Omental fat pad (tissue), 4 donors: ENCODE measurements at places on chromosomes 16 and 17. TPM values are rescaled to one million over a fixed set of nuclear protein-coding genes. Genes with fewer than 3 reads are reported as not detected.

- no peak for DNase-seq
These were observed 1.9 kb upstream of the CASKIN1 start for GRCh38 chr16:2198283-2198682.

Gene INTS2
- total RNA-seq = 10.2 TPM

DNA sequence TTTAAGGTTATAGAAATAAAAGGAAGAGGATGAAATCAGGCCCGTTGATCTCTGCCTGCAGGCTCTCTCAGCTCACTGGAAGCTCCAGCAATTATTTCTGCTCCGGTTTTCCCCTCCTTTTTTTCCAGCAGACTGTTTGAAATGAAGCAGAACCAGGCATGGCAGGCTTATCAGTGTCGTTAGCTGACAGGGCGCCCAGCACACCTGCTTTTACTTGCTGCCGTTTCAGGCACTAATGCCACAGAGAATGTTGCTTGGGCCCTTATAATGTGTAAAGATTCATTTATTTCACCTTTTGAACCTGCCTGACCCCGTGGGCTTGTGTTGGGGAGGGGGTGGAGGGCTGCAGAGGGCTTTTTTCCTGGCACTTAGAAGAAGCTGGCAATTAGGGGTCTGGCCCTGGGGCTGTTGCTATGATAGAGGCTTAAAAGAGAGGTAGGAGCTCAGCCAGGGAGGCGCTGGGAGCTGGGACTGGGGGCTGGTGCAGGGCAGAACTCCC is 108.1 kb downstream of the IRX3 start:
- DNase-seq = no peak

Gene TBC1D3C
- 0.79 TPM for total RNA-seq

- no peak for DNase-seq
These were observed 53.4 kb downstream of the HSD17B2 start for GRCh38 chr16:82088483-82088882.

- DNase-seq = no peak
These were observed 29.6 kb downstream of the RGS9 start for GRCh38 chr17:65166787-65167186.

GRCh38 chr16:19700319-19700781 is 17.7 kb downstream of the KNOP1 start:
- DNase-seq = no peak

- DNase-seq = no peak
These were observed 240.1 kb downstream of the GSG1L start for GRCh38 chr16:27823421-27823820.

DNA sequence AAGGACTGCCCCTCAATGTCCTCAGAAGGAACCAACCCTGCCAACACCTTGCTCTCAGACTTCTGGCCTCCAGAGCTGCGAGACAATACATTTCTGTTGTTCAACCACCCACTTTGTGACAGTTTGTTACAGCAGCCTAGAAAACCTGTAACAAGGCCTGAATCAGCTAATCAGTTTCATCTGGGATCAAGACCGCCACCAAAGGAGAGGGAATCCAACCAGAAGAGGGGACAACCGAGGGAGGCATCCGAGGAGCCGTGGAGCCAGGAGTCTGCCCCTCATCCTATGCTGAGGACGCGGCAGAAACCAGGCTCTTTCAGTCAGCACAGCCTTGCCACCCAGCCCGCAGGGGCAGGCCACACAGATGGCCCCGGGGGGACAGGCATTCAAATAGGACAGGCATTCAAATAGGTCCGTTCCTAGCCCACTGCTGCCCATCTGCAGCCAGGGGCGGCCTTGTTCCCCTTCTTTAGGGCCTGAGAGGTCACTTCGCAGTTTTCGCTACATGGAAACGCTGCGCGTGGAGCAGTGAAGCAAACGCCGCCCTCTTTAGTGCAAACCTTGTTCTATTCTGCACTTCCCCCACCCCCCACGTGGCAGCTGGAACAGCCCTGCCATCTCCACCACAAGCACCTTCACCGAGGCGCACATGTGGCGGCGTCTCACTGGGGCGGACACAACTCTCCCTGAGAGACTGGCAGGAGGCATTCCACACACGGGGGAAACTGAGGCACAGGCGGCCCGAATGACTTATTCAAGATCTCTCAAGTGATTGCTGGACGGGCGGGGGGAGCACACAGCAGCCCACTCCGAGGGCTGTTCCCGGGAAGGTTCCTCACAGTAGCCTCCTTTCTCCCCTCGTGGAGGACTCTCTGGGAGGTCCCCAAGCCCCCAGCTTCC is 26.7 kb downstream of the FA2H start:
- no peak for DNase-seq

DNA sequence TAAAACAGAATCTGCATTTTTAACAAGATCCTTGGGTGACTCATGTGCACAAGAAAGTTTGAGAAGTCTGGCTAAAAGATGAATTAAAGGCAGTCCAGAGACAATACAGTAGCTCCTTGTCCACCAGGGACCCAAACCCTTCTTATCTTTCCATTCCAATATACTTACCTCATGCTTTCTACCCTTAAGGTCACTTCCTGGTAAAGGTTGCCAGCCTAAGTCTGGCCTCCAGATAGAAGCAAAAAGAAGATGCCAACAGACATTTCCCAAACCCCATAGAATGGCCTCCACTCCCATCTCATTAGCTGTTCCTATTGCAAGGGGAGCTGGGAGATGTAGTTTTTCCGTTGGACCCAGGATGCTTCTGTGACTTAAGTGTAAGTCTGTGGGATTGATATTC is 101.4 kb upstream of the XYLT1 start:
- DNase-seq = no peak

- DNase-seq = no peak
These were observed 292.8 kb downstream of the SEC14L1 start for GRCh38 chr17:77433385-77434135.

Gene OTOA
- 1.1 TPM for total RNA-seq

Gene KRT33B
- not detected for total RNA-seq

DNA sequence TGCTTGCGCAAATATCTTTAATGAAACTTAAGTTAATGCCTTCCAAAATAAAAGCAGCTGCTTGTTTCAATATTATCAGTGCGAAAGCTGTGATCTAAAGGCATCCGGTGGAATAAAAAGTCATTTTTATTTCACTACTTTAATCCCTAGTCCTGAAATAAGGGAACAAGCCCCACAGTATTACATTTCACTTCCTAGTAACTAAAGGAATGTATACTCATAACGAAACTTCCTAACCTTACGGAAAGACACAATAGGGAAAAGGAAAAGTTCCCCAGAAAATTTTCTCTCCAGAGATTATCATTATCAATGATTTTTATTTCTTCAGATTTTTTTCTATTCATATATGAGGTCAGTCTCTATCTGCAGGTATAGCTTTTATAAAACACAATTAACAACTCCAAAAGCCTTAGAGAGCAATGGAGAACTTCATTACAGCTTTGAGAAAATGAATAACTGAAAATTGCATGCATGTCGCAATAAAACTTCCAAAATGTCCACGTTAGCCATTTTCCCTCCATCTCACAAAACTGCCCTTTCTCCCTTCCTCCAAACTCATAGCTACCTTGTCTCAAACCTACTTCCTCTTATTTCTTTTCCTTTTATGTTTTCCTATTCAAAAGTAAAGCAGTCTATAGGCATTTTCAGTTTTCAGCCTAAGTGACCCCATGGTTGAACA is 154.3 kb upstream of the MED13 start:
- no peak for DNase-seq

DNA sequence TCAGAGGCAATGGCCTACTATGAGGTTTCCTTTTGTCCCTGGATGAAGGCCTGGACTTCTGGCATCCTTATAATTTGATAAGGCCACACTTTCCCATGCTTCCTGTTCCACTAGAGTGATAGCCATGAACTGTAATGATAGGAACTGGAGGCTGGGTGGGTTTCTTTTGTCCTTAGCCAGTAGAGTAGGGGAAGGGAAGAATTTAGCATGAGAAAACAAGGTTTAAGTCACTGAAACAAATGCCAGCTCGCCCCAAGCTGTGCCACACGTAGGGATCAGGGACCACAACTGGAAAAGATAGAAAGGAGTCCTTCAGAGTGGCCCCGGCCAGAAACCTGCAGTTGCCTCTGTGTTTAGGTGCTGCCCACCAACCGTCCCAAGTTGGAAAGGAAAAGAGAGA is 80.9 kb upstream of the C17orf78 start:
- no peak for DNase-seq

Gene RNF43
- not detected for total RNA-seq

Gene SUMO2
- 62.9 TPM for total RNA-seq

DNA sequence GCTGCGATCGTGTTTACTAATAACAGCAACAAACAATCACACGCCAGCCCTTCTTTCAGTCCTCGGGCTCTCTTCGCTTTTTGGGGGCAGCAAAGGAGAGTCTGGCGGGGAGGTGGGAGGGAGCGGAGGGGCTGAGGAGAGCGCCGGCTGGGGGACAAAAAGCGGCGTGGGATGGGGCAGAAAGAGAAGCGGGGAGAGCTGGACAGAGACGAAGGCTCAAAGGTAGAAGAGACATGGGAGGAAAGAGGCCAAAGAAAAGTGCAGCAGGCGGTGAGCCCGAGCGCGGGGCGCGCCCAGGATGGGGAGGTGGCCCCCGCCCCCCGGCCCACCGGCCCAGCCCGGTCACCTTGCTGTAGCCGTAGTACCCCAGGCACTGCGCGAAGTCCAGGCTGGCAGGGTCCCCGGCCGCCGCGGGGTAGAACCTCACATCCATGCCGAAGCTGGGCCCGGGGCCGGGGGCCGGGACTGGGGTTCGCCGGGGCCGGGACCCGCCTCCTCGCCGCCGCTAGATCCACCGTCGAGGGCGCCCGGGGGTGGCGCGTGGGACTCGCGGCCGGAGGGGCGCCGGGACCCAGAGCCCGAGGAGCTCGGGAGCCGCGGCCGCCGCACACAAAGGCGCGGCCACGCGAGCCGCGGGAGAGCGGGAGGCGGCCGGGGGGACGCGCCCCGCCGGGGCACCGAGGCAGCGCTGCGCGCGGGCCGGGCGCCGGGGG is 496 bp downstream of the TOX3 start:
- DNase-seq = no peak

DNA sequence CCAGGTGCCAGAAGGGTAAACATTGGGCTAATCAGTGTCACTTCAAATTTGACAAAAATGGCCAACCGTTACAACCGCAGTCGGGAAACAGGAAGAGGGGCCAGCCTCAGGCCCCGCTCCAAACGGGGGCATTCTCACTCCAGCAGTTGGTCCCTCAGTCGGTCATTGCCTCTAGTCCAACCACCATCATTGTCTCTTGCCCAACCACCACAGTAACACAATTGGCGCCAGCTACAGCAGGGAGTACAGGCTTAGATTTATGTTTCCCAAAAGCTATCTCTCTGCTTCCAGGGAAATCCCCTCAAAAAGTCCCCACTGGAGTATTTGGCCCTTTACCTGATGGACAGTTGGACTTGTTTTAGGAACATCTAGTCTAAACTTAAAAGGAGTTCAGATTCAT is 20.3 kb downstream of the ALOX15B start:
- no peak for DNase-seq

GRCh38 chr17:82871056-82871775 is 31.4 kb upstream of the ZNF750 start:
- no peak for DNase-seq

- no peak for DNase-seq
These were observed 5.6 kb downstream of the PHB1 start for GRCh38 chr17:49409066-49409465.

- DNase-seq = no peak
These were observed 7.2 kb upstream of the PDK2 start for GRCh38 chr17:50087912-50088405.

- no peak for DNase-seq
These were observed 74.9 kb downstream of the CMIP start for GRCh38 chr16:81519301-81520150.

GRCh38 chr17:4310354-4311060 is 46.7 kb upstream of the ANKFY1 start:
- DNase-seq = no peak

GRCh38 chr17:16037636-16038035 is 38.0 kb downstream of the TTC19 start:
- DNase-seq = no peak

Gene RAB37
- total RNA-seq = 0.48 TPM

Gene DNAH2
- total RNA-seq = 0.19 TPM

Gene RAD51C
- 14.9 TPM for total RNA-seq

DNA sequence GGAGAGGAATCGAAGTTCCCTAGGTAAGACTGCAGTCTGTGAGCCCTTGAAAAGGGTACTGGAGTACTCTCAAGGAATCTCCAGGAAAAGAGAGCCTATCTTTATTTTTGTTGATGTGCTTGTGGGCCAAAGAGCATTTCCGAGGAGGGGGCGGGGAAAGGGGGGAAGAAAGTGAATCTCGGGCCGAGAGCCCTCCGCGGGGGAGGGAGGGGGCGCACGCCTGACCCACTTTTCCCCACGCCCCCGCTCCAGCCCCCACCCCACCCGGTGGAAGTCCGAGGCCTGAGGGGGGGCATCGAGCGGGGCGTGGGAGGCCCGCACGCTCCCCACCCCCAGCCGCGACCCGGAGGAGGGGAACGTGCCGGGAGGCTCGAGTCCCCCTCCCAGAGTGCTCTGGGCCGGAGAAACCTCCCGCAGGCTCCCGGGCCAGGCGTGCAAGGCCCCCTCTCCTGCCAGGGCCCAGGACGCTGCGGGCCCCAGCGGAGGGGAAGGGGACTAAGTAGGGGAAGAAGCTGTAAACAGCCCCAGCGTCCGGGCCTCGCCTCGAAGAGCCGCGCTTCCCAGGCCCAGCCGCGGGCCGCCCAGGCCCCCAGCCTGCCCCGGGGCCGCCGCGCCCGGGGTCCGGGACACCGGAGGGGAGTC is 444 bp downstream of the HELZ start:
- no peak for DNase-seq

DNA sequence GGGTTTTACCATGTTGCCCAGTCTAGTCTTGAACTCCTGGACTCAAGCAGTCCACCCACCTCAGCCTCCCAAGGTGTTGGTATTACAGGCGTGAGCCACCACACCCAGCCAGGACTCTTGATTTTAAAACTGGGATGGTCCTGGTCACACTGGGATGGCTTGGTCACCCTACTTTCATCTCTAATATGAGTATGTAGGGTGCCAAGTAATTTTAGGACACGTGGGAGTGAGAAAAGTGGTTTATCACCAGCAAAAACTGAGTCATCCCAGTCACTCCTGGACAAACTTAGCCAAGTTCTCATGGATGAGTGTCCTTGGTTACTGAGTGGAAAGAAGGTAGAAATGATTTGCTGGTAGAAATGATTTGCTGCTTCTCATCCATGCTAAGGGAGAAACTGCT is 9.9 kb downstream of the CLEC19A start:
- no peak for DNase-seq

- DNase-seq = no peak
These were observed 40.8 kb downstream of the CYB5B start for GRCh38 chr16:69465083-69465721.

DNA sequence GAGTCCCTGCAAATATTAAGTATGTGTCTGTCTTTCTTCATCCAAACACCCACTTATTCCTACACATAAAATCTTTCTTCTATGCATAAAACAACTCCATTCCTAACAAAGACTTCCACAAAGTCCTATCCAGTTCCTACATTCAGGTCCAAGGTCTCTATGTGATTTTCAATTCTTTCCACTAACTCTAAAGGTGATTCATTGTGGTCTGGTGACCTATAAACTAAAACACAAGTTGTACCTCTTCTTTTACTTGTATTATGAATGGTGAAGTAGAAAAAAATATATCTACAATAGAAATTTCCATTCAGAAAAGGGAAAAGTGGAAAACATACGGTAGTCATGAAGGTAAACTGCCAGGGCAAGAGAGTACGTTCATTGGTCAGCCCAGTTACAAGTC is 56.6 kb downstream of the USP32 start:
- DNase-seq = no peak

GRCh38 chr17:80874866-80875445 is 116.7 kb upstream of the CHMP6 start:
- DNase-seq = no peak

GRCh38 chr17:4006745-4007211 is 42.5 kb upstream of the ATP2A3 start:
- DNase-seq = no peak

Gene CACNB1
- total RNA-seq = 3.7 TPM
